ENCODE measurements at places on chromosomes 7 and 10.
A peak's percentile ranks its signal among the peaks of the same experiment; 100 is the strongest.

DNA sequence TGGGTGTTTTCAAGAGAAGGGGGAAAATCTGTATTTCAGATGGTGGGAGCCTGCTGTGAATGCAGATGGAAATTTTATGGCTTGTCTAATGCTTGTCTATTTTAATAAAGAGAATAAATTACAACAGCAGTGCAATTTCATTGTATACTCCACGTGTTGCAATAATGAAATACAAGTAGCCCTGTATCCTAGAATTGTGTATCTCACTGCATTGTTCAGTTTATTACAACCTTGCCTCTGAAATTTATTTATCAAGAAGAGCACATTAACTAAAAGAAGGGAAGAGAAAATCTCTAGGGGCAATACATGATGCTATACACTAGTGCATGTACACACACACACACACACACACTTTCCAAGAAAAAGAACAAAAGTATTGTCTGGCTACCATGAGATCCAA lies 21.8 kb downstream of the ANK3 start:
- no peaks in the 10 kb centered on the region for H3K36me3 ChIP-seq
- DNase-seq: no peak
- H3K27ac ChIP-seq: no peak overlapping the region
- no peaks in the 10 kb centered on the region for H3K27me3 ChIP-seq
- H3K4me3 ChIP-seq: no peak overlapping the region
- peaks cover 6% of the 10 kb centered on the region for H3K4me1 ChIP-seq

DNA sequence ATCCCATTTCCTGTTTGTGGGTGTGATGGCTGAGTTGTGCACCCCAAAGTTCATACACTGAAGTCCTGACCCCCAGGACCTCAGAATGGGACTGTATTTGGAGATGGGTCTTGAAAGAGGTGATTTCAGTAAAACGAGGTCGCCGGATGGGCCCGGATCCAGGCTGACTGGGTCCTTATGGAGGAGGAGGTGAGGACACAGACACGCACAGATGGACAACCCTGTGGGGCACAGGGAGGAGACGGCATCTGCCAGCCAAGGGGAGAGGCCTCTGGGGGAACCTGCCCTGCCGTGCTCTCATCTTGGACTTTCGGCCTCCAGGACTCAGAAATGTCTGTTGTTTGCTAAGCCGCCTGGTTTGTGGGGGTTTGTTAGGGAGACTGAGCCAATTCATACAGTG lies 61.1 kb downstream of the PTPRN2 start:
- no peaks in the 10 kb centered on the region for H3K27me3 ChIP-seq
- H3K4me1 ChIP-seq: no peaks in the 10 kb centered on the region
- H3K27ac ChIP-seq: no peak overlapping the region
- H3K36me3 ChIP-seq: no peaks in the 10 kb centered on the region
- no peak overlapping the region for H3K4me3 ChIP-seq

DNA sequence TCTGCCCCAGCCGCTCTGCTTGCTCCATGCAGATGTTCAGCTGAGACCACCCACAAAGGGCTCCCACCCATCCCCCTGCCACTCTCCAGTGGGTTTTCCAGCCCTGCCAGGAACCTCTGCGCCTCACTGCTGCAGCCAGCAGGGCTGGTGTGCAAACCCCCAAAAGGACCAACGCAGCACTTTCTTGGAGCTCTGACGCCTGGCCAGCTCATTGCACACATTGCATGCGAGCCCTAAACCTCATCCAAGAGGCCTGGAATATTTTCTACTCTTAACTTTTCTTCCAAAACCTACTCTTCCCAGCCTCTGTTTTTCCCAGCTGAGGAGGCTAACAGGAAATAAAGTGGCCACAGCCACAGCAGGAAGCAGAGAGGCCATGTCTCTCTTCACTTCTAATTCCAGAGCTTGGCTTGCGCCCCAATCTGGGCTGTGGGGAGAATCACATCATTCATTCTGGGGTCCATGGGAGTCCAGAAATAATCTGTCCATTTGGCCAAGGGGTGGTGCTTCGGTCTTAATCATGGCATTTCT lies 4.6 kb upstream of the FAM170B start:
- no peaks in the 10 kb centered on the region for H3K27me3 ChIP-seq
- no peaks in the 10 kb centered on the region for H3K36me3 ChIP-seq
- no peak for DNase-seq
- no peaks in the 10 kb centered on the region for H3K4me1 ChIP-seq

DNA sequence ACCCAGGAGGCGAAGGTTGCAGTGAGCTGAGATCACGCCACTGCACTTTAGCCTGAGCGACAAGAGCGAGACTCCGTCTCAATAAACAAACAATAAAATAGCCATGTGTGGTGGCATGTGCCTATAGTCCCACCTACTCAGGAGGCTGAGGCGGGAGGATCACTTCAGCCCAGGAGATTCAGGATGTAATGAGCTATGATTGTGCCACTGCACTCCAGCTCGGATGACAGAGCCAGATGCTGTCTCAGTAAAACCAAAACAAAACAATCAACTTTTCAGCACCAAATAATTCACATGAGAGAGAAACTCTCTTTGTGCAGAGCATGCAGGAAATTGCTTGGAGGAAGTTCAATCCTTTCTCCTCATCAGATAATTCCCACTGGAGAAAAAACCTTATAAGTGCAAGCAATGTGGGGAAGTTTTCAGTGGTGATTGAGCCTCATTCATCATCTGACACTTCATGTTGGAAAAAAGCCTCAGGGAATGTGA lies 13.4 kb upstream of the FIS1 start:
- no peaks in the 10 kb centered on the region for H3K36me3 ChIP-seq
- no peak overlapping the region for H3K4me3 ChIP-seq

GRCh38 chr10:123988694-123989093 lies 97.1 kb upstream of the CPXM2 start:
- no peak overlapping the region for H3K27ac ChIP-seq
- H3K36me3 ChIP-seq: no peaks in the 10 kb centered on the region
- no peaks in the 10 kb centered on the region for H3K27me3 ChIP-seq
- no peak for DNase-seq

DNA sequence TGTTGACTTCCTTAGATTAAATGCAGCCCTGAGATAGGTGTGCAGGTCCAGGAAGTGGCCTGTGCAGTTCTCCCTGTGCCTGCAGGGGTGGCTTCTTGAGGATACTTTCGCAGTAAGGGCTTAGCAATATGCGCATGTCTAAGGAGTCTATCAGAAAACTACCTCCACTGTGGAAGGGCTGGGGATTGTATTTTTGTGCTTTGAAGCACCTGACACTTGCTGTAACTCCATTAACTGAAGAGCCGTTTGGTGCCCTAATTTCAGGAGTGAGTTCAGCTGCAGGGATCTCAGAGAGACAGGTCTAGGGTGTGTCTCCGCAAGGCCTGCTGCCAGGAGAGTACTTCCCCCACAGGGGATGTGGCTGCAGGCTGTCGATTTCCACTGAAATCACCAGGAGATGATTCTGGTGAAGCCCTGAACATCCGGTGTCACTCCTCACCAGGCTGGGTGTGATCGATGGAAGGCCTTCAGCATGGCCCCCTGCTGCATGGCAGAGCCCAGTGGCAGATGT lies 35.5 kb downstream of the IKZF1 start:
- no peak overlapping the region for H3K27ac ChIP-seq
- H3K27me3 ChIP-seq: no peaks in the 10 kb centered on the region
- DNase-seq: no peak
- H3K4me1 ChIP-seq: no peaks in the 10 kb centered on the region

- no peak overlapping the region for H3K27ac ChIP-seq
- no peaks in the 10 kb centered on the region for H3K36me3 ChIP-seq
- no peak for DNase-seq
These were observed 12.8 kb downstream of the PRKCQ start for GRCh38 chr10:6567203-6567703.

DNA sequence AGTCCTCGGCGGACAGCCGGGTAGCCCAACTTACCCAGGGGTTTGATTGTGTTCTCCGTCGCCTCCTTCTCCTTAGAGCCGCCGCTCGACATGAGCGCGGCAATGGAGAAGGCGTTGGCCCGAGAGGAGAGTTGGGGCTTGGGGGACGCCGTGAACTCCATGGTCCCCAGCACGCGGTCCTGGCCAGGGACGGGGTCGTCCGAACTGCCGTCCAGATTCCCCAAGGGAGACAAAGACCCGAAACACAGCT lies 515 bp downstream of the TBX20 start:
- H3K4me1 ChIP-seq: no peaks in the 10 kb centered on the region
- peak overlapping the region; percentile 50 for H3K4me3 ChIP-seq
- peaks cover 12% of the 10 kb centered on the region for H3K27me3 ChIP-seq
- no peak overlapping the region for H3K27ac ChIP-seq
- no peak for DNase-seq

GRCh38 chr10:22637491-22637890 lies 76.9 kb downstream of the PIP4K2A start:
- H3K27ac ChIP-seq: no peak overlapping the region
- no peak overlapping the region for H3K4me3 ChIP-seq
- no peaks in the 10 kb centered on the region for H3K36me3 ChIP-seq
- H3K27me3 ChIP-seq: no peaks in the 10 kb centered on the region
- no peak for DNase-seq

DNA sequence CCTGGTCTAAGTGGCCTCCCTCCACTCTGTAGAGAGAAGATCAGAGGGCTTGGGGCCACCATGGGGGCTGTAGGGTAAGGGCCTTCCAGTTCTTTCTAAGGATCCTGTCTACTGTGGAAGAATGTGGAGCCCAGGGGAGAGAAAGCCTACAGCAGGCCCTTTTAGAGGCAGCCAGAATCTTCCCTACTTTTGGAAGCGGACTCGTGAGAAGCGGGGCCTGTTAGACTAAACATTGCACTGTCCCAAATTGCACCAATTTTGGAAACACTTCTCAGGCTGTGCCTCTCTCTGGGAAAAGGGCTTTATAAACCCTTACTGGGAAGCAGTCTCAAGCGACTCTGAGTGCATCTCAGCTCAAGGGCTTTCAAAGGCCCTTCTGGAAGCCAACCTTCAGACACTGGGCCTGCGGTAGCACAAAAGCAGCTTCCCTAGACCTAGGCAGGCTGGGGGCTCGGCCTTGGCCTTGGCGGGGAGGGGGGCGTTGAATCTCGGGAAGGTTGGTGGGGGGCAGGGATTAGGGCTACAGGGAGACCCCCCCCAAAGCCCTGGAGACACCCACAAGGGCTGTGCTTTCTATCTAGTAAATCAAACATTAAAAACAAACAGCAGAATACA lies 298.1 kb downstream of the GFRA1 start:
- no peak overlapping the region for H3K27ac ChIP-seq
- H3K36me3 ChIP-seq: no peaks in the 10 kb centered on the region
- H3K27me3 ChIP-seq: no peaks in the 10 kb centered on the region

DNA sequence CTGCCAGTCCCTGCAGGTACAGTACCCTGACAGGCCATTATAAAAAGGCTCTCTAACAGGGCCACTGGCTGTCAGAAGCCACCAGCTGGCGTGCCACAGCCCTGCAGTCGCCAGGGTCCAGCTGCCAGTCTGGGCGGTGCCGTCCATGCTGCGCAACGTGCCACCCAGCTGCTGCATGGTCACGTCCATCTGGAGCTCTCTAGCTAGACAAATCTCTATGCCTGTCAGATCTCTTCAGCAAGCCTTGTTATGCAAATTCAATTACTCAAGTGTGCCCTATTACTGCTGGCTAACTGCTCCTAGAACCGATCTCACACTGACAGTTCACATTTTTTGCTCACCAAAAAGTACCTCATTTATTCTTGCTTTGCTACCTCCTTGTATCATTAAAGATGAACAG lies 75.9 kb downstream of the HIBADH start:
- no peak overlapping the region for H3K4me3 ChIP-seq
- no peak for DNase-seq
- no peaks in the 10 kb centered on the region for H3K27me3 ChIP-seq

DNA sequence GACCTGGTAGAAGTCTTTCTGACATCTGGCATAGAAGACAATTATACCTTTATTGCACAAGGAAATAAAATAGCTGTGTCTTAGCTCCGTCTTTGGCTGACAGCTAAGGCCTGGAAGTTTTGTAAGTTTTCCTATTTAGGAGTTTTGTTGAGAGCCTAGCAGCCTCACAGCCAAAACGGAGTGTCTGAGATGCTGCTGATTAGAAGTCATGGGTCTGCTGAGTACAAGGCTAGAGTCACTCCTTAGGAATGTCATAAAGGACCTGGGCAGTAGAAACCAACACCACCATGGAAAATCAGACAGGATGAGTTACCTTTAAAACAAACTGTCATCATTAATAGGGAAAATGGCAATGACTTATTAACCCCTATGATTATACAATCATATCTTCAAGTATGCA lies 442.5 kb downstream of the KCNMA1 start:
- H3K4me3 ChIP-seq: no peak overlapping the region
- DNase-seq: no peak
- H3K4me1 ChIP-seq: peaks cover 18% of the 10 kb centered on the region
- no peaks in the 10 kb centered on the region for H3K36me3 ChIP-seq

Data from pancreas (tissue), 10 donors.